HL-60 (cell line): ENCODE measurements at places on chromosomes 6 and 20.
A peak's percentile ranks its signal among the peaks of the same experiment; 100 is the strongest.

DNA sequence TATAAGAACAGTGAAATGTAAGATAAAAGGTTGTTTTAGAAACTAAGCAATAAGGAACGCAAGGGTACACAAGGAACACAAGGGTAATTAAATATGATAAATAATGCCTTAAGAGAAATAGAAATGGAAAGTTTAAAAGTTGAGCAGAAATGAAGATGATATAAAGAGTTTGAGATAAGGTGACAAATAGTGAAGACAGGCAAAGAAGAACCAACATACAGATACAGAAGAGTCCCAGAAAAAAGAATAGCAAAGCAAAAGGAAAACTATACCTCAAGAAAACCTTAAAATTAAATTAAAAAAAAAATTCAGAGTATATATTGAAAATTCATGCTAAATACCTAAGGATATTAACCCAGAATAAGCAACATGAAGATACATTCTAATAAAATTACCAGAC lies 16.4 kb downstream of the HDDC2 start:
- DNase-seq = no peak

- no peak for DNase-seq
These were observed 42.7 kb downstream of the IRAK1BP1 start for GRCh38 chr6:78910010-78910409.

DNA sequence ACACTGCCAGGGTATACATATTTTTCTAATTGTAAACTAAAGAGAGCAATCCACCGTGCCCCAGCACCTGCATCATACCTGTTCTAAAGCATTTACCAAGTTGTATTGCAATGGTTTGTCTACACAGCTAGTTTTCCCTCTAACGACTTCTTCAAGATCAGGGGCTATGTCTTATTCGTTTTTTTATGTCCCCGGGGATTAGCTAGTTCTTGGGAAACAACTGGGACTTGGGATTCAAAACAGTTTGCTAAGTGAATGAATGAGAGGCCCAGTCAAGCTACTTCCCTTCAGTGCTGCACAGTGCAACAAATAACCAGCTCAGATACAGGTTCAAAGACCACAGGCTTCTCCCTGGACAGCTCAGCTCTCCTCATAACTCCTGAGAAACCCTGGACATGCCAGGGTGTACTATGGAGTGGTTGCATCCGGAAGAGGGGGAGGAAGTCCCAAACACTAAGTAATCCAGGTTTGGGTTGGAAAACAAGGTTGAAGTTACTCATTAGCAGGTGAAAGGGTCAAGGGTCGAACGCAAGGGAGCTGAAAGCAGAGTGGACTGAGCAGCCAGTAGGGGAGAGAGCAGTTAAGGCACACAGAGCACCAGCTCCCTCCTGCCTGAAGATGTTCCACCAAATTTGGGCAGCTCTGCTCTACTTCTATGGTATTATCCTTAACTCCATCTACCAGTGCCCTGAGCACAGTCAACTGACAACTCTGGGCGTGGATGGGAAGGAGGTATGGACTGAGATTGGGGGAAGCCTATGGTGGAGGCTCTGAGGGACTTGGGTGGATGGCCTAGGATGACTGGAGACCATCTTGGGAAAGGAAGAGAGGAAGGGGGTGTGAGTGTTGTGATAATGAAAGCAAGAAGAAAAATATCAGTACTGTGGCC lies at the start of gene APOM:
Gene APOM (plus strand): TSS at position 546 of the 889 bp plus-strand sequence. CDS start 73 bp downstream, at position 619.
- no peak for DNase-seq

GRCh38 chr6:131949909-131950766 lies 1.0 kb downstream of the CCN2 start:
- DNase-seq = no peak

- peak; percentile 8 for DNase-seq
These were observed 15.5 kb upstream of the CLDN20 start for GRCh38 chr6:155248008-155249001.

- DNase-seq = peak; percentile 85
These were observed 17.6 kb upstream of the SRSF3 start for GRCh38 chr6:36576578-36576977.

DNA sequence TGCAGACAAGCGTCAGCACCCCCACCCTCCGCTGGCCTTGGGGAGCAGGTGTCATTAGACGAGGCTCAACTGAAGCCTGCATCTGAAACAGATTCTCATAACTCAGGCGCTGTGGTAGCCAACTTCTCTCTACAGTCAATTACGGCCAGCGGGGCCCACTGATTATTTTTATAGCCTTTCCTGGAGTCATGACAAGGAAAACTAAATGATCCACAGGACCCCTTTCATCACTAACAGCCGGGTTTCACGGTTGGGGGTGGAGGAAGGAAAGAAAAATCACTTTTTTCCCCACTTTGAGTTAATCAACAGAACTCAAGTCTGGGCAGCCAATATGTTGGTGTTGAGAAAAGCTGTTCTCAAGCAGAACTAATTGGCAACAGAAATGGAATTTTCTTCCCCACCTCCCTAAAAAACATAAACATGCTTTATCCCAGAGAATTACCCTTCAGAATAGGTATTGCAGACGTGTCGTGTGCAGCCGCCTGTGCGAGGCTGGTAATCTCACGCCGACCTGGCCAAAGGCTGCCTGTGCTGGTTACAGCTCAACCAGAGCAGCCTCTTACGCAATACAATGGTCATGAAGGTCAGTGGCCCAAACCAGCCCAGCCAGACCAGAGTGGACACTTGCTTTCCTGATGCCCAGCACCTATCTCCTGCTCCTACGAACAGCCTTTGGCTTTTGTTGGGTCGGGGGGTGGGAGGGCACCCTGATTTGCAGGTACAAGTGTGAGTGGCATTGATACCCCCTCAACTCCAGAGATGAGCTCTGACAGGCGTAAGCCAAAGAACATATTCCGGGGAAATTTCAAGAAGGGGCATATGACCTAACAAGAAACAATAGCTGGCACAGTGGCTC lies 11.0 kb downstream of the RIPOR3 start:
- no peak for DNase-seq

- DNase-seq = no peak
These were observed 230.1 kb downstream of the ERMARD start for GRCh38 chr6:169981568-169981967.

- DNase-seq = no peak
These were observed 292.5 kb downstream of the FARS2 start for GRCh38 chr6:5553767-5554166.

GRCh38 chr6:127967708-127968107 lies 66.8 kb upstream of the THEMIS start:
- no peak for DNase-seq
